ENCODE measurements at places on chromosomes 6 and 20.

GRCh38 chr20:32985596-32985995, 18.6 kb downstream of the SUN5 start:
- DNase-seq: no peak

- DNase-seq: no peak
These were observed 5.0 kb downstream of the BEND6 start for GRCh38 chr6:56959938-56960337.

DNA sequence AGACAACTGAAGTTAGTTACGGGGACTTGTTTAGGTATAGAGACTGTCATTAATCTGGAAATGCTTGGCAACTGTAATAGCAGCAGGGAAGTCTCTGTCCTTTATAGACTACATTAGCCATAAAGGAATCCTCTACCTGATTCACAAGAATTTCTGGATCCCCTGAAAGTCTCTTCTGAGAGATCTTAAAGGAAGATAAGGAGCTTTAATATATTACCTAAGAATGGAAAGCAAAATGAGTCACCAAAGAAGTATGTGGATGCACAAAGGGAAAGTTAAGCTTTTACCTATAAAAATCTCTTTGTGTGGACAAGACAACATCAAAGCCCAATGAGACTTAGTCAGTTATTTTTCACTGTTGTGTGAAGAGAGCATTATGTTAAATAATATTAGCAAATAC, 92.2 kb upstream of the RSPO3 start:
- DNase-seq: no peak

DNA sequence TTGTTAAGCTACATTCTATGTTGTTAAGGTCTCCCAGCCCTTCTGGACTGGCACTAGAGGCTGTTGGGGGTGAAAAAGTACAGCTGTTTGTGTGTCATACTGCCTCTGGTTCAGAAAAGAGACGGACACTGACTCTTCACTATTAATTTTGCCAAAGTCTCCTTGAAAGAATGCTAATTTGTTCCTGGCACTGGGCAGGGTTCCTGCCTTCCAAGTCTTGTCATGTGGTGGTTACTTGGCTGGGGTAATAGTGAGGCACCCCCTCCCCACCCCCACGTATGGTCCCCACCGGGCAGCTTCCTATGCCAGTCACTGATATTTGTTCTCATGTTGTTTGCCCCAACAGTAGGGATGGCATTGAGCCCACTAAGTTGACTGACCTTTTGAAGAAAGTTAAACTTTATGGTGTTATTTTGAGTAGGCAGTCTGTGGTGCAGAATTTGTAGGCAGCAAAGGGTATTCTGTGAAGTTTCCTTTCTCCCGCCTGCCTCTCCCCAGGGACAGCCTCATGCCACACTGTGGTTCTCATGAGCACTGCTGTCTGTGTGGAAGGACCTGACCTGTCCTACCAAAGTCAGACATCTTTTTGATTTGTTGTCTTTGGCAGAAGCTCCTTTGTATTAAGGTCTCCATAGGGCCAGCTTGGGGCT, 8.7 kb downstream of the CDS2 start:
- DNase-seq: no peak

DNA sequence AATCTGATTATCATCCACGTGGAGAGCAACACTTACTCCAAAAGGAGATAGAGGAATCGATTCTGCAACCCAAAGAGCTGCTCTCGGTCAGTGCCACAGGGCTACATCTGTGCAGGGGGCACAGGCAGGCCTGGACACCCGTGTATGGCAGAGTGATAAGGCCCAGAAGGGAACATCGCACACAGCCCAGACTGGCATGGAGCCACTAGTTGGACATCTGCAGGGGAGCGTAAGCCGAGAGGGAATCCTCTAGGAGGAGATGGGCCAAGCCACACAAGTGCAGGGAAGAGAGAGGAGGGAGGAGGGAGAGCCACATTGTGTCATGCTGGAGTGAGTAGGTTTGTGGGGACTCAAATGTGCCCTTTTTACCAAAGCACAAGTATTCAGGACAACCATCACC, 50.4 kb upstream of the ENTPD6 start:
- no peak for DNase-seq

- DNase-seq: no peak
These were observed 245.1 kb downstream of the MYLK4 start for GRCh38 chr6:2505624-2506023.

DNA sequence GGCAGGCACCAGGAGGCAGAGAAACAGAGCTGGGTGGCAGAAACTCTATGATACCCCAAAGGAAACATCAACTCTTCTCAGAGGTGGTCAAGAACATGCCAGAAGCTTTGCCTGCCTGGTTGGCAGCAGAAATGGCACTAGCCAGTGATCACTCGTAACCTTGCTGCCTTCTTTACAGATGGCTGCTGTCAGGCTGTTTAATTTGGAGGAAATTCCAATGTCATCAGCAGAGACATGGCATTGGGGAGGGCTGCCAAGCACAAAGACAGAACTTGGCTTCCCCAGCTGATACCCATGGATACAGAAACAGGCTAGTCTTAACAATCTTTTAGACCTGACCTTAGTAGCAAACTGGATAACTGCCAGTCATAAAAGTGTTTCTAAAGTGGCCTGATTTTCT, 153.6 kb downstream of the GMPR start:
- DNase-seq: no peak

DNA sequence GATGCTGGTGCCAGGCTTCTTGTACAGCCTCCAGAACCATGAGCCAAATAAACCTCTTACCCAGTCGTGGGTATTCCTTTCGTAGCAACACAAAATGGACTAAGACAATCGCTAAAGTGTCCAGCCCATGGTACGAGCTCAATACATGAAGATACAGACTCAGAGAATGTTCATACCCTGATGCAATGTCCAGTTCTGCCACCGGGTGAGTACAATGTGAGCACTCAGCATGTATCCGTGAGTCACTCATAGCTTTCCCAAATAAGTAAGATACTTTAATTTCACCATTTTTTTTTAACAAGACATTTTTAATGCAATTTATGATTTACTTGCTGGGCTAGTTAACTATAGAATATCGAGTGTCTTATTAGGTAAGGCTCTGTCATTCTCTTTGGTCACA, 26.7 kb upstream of the PDE10A start:
- no peak for DNase-seq

DNA sequence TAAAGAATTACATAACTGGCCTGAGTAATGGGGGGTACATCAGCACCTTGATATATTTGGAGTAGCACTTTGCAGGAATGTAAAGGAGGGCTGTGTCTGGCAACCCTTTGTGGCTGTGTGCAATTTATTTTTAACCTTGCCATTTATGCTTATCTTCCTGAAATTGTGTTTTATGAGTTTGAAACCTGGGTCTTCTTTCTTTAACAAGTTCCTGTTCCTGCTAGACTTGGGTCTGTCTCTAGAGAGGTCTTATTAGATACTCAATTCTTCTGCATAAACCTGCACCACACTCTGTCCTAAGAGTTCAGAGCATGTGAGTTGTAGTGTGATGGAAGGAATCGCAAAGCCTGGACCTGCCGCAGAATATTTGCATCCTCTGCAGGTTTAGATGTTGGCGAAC, 181.0 kb downstream of the JARID2 start:
- DNase-seq: no peak

DNA sequence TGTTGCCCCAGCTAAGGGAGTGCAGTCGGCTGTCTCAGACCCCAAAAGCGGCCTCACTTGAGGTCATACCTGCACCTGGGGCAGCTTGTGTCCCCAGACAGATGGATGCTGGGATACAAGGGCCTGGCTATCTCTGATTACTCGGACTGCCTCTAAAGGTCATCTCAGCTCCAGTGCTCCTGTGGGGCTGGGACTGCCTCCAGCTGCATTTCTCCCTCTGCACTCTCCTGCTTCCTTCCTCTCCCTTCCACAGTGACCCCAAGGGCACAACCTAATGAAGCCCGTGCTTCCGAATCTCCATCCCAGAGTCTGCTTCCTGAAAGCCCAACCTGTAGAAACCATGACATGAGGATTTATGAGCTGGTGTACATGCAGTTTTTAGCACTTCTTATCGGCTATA, 22.8 kb upstream of the OCSTAMP start:
- no peak for DNase-seq

- DNase-seq: no peak
These were observed 106.4 kb upstream of the TAB2 start for GRCh38 chr6:149211046-149211571.

DNA sequence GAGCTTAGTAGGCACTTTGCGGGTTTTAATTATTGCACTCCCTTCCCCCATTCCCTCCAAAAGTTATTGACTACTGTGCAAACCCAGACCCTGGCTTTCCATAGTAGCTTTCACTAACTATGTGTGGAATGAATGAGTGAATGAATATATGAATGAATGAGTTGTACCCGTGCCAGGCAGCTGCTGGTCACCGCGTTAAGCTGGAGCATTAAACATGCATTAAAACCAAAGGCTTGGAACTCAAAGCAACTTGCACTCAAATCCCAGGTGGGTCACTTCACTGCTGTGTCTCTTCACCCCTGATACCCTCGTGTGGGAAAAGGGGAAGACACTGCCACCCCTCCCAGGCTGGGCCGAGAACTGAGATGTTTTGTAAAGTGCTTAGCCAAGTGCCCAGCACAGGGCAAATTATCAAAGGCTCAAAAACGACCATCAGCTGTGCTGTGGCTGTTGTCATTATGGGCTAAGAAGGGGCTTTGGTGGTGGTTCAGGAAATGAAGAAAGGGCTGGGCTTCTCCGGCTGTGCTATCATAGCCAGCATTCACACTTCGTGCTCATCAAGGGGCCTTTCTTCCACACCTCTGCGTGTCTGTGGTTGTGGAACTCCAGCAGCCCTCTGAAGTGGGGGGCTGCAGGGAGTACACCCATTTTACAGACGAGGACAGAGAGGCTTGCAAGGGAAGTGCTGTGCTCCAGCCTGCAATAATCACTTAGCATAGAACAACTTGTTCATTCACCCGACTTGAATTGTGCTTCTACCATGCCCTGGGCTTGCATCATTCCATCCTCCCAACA, 60.2 kb upstream of the STX16 start:
- DNase-seq: no peak

DNA sequence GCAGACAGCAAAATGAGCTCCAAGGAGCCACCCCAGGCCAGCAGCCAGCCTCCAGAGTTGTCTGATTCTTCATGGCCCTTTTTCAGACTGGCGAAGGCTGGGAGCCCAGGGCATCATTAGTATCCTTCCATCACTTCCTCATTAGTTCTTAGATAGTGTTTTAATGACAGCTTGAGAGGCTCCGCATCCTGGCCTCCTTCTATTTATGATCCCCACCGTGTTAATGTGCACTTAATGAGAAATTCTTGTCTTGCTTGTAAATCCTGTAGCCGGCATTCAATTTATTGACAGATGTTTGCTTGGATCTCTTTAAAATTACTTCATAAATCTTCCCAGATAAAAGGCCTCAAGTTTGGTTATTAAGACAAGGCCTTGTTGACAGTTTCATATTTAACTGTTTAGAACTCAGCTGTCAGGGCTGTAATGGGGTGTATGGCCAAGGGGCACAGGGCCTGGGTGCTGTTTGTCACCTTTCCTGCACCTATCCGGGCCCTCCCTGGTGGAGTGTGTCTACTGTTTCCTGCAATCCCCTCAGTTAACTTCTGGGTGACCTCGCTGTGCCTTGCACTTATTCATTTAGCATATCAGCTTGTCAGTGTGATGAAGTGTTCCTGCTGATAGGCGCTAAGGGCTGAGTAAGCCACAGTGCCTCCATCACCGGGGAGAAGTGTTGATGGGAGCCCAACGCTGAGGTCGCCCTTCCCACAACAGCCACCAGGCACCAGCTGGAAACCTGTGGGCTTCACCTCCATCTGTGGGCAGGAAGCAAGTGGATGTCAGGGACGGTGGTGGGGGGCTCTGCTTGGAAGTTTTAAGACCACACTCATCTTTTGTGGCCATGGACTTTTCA, 169.3 kb downstream of the TSHZ2 start:
- no peak for DNase-seq

DNA sequence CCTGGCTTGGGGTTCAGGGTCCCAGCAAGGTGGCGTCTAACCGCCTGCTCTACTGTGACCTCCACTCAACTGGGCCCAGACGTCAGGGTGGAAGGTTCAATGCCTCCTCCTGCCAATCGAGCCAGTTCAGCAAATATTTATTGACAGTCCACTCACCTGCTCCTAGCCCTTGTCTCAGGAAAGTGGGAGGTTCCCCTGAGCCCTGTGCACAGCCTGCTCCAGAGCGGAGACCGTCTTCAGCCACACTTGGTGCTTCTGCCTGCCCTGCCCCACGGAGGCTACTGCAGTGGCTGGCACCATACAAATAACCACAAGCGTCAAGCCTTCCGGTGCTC, 6.1 kb downstream of the CCDC167 start:
- no peak for DNase-seq

GRCh38 chr6:47288267-47289090, 21.2 kb downstream of the TNFRSF21 start:
- no peak for DNase-seq

DNA sequence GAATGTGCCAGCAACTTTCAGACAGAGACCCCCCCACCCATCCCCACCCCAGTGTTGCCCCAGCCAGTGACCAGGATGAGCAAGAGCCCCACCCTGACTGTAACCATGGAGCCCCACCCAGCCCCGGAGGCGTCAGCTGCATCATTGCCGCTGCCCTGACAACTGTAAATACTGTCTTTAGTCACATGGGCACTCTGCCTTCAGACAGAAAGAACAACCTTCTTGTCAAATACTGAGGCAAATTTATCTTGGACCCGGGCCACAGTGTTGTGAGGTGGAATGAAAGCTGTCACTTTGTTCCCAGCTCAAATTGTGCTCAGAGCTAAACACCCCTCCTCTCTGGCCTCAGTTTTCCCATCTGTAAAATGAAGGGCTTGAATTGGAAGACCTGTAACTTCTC, 23.7 kb downstream of the MOCS3 start:
- no peak for DNase-seq

DNA sequence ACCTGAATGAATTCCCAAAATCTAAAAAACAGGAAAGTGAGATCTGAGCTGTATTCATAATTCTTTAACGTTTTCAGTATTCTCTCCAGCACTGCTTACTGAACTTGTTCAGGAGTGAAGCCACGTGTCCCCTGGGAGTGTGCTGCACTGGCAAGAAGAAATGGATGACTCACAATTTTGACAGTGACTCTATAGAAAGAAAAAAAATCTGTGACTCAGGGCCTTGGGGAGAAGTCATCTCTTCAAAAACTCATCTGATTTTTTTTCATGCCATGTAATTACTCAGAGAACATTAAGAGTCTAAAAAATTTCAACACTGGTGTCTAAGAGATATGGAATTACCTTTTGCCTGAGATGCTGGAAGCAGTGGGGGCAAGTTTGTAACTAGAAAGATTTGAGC, 39.7 kb downstream of the ANKEF1 start:
- no peak for DNase-seq

- no peak for DNase-seq
These were observed 172.6 kb upstream of the PHACTR1 start for GRCh38 chr6:12543953-12544352.

GRCh38 chr6:54252916-54253315, 55.3 kb upstream of the TINAG start:
- no peak for DNase-seq

- no peak for DNase-seq
These were observed 150.0 kb upstream of the MARCKS start for GRCh38 chr6:113707194-113707593.

DNA sequence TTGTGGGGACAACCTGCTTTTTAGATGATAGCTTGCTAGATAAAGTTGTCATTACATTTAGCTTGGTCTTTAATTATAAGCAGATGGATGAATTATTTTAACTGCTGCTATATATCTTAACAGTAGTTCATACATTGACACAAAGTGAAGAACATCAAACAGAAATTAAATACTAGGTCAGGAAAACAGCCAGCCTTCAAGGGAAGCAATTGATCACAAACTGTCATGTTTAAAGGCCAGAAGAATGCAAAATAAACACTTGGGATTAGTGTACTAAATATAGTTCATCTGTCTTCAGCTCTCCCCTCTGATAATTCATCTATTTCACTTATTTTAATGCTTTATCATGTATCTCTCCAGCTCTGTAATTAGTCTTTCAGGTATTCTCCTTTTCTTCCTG, 225.1 kb upstream of the FERMT1 start:
- DNase-seq: no peak
